ENCODE measurements at places on chromosomes 2 and 18.

- no peak for DNase-seq
Measured at GRCh38 chr18:22084547-22084946, 84.8 kb upstream of the GATA6 start.

GRCh38 chr18:55841314-55841713, 253.3 kb upstream of the TCF4 start:
- no peak for DNase-seq

GRCh38 chr2:36002941-36003340, 352.6 kb upstream of the CRIM1 start:
- DNase-seq = no peak

DNA sequence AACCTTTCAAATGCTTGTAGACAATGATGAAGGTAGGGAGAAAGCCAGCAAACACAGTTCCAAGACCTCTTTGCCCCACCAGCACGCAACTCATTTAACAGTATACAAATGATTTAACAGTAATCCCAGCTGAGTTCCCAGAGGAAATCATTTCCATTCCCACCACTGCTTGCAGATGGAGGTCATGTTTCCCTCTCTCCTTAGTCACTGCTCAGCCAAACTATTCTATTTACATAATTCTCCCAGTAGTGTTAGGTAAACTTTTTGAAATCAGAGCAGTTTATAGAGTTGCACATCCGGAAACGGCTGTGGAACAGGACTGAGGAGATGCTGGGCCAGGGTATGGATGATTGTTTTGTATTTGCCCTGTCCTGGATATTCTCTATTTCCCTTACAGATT, 328.5 kb downstream of the FIGN start:
- peak; percentile 62 for DNase-seq

GRCh38 chr2:35976611-35977010, 379.0 kb upstream of the CRIM1 start:
- DNase-seq = no peak

GRCh38 chr2:200225951-200226350, 80.5 kb upstream of the SPATS2L start:
- DNase-seq = no peak

- DNase-seq = no peak
Measured at GRCh38 chr18:46264255-46264654, 160.1 kb downstream of the HAUS1 start.

DNA sequence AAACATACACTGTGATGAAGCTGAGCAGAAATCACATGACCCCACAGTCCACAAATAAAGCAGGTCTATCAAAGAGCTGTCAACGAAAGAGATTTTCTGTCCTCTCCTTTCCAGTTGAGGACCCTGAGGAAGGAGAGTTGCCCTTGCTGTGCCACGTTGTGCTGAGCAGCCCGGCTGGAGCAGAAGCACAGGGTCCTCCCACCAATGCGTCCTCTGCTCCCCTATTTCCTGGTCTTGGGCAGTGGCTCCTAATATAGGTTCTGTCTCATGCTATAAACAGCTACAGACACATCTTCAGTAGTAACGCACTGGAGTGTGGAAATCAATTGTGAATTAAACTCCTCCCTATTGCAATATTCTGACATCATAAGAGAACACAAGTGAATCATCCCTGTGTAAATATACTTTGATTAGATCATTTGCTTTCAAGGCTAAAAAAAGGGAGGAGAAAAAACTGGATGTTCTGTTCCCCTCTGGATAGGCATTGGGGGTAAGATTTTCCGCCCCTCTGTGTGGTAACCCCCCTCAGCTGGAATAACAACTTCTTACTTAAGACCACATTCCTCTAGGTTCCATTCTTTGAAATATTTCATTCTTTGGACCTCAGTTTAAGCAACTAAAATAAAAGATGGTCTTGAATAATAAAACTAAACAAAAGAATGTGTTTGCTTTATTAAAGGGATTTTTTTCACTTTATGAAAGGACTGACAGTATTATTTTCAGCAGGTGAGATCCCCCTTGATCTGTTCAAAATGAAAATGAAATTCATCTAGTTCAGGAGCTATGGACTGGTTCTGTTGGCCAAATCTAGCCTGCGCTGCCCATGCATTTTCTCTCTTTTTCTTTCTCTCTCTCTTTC, 8.3 kb upstream of the RHOB start:
- no peak for DNase-seq

DNA sequence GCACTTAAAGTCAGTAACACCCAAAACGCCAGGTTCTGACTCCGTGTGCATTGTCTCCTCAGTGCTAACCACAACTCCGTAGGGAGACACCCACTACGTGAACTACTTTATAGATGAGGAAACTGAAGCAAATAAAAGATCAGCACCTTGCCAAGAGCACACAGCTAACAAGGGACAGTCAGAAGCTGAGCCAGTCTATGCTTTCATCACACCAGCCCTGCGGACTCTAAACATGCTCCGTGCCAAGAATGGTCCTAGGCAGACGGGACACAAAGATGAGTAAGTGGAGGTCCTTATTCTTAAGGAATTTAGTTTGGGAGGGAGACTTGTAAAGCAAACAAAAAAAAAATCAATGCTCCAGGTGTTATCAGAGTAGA, 9.6 kb downstream of the MBOAT2 start:
- no peak for DNase-seq

DNA sequence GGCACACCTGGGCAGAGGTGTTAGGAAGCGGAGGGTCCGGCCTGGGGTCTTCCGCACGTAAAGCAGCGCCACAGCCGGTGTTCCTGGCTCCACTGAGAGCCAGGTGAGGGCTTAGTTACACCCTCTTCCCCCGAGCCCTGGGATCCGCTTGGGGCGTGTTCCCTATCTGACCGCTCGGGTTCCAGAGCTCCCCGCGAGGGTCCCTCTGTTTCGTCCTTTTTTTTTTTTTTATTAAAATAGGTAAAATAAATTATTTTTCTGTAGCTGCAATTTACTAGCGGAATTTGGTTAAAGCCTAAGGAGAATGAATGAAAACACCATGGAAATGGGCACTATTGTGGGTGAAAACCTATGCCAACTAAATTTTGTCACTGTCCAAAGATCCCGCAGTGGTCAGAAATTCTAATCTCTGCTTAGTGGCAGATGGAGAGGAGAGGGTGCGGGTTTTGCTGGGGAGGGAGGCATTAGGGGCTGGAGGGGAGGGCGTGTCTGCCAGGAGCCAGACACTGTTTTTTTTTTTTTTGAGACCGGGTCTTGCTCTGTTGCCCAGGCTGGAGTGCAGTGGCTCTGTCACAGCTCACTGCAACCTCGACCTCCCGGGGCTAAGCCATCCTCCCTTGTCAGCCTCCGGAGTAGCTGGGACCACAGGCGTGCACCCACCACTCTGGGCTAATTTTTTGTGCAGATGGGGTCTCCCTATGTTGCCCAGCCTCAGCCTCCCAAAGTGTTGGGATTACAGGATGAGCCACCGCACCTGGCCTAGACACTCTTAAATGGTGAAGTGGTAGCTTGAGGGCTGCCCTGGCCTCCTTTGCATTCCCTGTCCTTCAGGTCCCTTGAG, 834 bp downstream of the PDCL3 start:
- no peak for DNase-seq

DNA sequence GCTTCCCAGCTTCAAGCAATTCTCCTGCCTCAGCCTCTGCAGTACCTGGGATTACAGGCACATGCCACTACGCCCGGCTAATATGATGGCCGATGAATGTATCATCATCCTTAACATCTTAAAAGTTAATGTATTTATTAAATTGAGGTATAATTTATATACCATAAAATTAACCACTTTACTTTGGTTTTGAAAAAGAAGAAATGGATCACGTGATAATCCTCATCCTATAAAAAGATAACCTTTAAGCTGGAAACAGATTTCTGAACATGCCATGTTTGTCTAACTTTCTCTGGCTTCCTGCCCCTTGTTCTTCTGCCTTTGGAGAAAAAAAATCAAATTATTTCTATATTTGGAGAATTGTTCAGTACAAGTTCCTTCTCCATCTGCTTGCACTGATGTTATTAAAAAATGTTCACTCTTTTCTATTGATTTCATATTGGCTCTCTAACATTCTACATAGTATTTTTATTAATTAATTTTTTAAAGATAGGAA, 57.0 kb upstream of the ACTR3 start:
- no peak for DNase-seq

GRCh38 chr2:161096336-161096735, 63.9 kb upstream of the TANK start:
- DNase-seq = no peak

GRCh38 chr18:79915161-79916127, 36.0 kb downstream of the SLC66A2 start:
- no peak for DNase-seq

DNA sequence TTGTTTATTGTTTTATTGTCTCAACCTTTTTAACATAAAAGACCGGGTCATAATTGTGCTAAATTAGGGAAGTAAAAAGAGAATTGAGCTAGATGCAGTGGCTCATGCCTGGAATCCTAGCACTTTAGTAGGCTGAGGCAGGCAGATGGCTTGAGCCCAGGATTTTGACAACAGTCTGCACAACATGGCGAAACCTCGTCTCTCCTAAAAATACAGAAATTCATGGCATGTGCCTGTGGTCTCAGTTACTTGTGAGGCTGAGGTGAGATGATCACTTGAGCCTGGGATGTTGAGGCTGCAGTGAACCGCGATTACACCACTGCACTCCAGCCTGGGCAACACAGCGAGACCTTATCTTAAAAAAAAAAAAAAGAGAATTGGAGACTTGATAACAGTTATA, 104.2 kb upstream of the TTC27 start:
- DNase-seq = no peak

DNA sequence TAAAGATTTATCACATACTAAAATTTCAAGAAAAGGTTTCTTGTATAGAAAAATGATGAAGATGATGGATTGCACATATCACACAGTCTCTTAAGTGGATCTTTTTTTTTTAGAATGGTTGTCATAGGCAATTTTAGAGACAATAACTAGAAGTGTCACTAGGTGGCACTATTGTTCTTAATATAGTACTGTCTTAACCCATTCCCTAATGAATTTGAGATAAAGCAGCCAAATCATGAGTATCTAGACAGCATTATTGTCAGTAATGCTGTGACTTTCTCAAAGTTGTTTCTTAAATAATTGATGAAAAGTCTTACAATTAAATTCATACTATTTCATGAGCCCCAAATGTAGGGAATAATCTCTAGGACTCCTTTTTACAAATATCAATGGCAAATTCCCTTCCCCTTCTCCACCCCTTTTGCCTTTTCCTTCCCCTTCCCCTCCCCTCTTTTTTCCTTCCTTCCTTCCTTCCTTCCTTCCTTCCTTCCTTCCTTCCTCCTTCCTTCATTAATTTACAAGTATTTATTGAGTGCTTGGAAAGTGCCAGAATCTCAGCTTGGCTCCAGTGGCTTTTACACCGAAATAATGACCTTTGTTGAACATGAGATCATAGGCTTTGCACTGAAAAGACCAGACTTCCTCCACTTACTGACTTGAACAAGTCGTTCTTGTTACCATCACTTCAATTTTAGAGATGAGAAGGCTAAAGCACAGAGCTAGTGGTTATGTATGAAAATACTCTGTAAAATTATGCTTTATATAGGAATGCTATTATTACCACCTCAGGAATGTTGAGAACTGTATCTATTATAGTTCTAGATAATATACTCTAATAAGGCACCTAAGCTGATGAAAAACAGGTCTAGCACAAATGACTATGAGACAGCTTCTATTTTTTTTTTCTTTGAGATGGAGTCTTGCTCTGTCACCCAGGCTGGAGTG, 19.8 kb downstream of the MYL12B start:
- DNase-seq = peak; percentile 76

DNA sequence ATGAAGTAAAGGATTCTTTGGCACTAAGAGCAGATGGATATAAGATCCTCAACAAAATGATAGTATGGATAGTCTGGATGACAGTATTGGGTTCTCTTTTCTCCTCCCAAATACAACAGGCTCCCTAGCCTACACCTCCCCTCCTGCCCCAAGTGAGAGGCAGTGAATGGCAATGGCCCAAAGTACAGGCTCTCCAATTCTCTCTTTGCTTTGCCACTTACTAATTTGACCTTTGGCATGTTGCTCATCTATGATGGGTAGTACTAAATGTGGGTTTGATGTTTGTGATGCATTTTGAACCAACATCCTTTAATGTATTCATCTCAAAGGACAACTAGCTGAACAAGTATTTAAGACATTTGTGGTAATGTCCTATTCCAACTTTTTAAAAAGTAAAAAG, 65.9 kb downstream of the EIF5B start:
- DNase-seq = no peak

GRCh38 chr2:60094450-60094929, 459.0 kb downstream of the BCL11A start:
- no peak for DNase-seq
